SJSA1 (cell line): ENCODE measurements at places on chromosomes 16 and 17.

GRCh38 chr16:78608305-78608776 is 508.9 kb downstream of the WWOX start:
- no peaks in the 10 kb centered on the region for H3K27me3 ChIP-seq
- no peaks in the 10 kb centered on the region for H3K4me1 ChIP-seq
- no peak overlapping the region for H3K4me3 ChIP-seq
- no peak overlapping the region for H3K27ac ChIP-seq
- H3K36me3 ChIP-seq, result no peaks in the 10 kb centered on the region

- no peaks in the 10 kb centered on the region for H3K4me1 ChIP-seq
- no peak for DNase-seq
- H3K27me3 ChIP-seq, result no peaks in the 10 kb centered on the region
- H3K4me3 ChIP-seq, result no peak overlapping the region
These were observed 7.0 kb upstream of the KATNB1 start for GRCh38 chr16:57728336-57729181.

- no peak for DNase-seq
- no peak overlapping the region for H3K4me3 ChIP-seq
- H3K4me1 ChIP-seq, result peaks cover 15% of the 10 kb centered on the region
- H3K36me3 ChIP-seq, result peaks cover 25% of the 10 kb centered on the region
These were observed 6.0 kb upstream of the CHD3 start for GRCh38 chr17:7882629-7883028.

DNA sequence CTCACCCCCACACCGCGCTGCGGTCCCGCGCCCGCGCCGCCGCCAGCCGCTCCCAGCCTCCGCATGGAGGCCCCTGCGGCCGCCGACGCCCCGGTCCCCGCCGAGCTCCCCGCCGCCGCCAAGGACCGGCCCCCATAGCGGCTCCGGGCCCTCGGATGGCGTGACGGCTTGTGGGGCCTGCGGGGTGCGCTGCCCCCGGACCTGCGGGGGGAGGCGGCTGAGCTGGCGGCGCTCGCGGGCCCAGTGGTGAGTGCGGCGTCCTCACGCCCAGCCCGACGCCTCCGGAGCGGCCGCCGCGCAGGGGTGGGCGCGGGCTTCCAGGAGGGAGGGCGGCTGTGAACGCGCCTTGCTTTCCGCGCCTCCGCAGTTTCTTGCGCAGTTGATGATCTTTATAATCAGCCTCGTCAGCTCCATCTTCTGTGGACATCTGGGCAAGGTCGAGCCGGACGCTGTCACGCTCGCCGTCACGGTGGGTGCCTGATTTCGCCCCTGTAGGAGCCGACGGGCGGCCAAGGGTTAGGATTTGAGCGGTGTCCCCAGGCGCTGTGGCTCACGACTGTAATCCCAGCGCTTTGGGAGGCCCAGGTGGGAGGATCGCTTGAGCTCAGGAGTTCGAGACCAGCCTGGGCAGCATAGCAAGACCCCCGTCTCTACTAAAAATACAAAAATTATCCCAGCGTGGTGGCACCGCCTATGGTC is 46.4 kb downstream of the SLC47A1 start:
- H3K36me3 ChIP-seq, result no peaks in the 10 kb centered on the region
- H3K4me3 ChIP-seq, result no peak overlapping the region
- H3K4me1 ChIP-seq, result no peaks in the 10 kb centered on the region
- no peak overlapping the region for H3K27ac ChIP-seq
- peaks cover 27% of the 10 kb centered on the region for H3K27me3 ChIP-seq
- DNase-seq, result no peak

GRCh38 chr17:68310152-68310551 is 18.9 kb downstream of the ARSG start:
- no peak for DNase-seq
- no peak overlapping the region for H3K4me3 ChIP-seq
- H3K27ac ChIP-seq, result no peak overlapping the region
- no peaks in the 10 kb centered on the region for H3K36me3 ChIP-seq
- peaks cover 4% of the 10 kb centered on the region; the same call in 1 of the 2 replicates for H3K4me1 ChIP-seq
